ENCODE measurements at places on chromosomes 13 and 19. TPM values are rescaled to one million over a fixed set of nuclear protein-coding genes. Genes with fewer than 3 reads are reported as not detected.

OVOL3 gene
- 3.3 TPM for total RNA-seq

LILRB3 gene
- 3.6 TPM for total RNA-seq

DHDH gene
- 2.4 TPM for total RNA-seq

GRCh38 chr13:36261011-36261410 is 36.6 kb downstream of the CCDC169 start:
- no peaks in the 10 kb centered on the region for H3K4me1 ChIP-seq
- no peak overlapping the region for H3K4me3 ChIP-seq
- no peak overlapping the region for H3K27ac ChIP-seq
- DNase-seq = no peak

- H3K4me3 ChIP-seq = no peak overlapping the region
- H3K36me3 ChIP-seq = no peaks in the 10 kb centered on the region
- no peaks in the 10 kb centered on the region for H3K27me3 ChIP-seq
- DNase-seq = no peak
Measured at GRCh38 chr19:27735314-27735713, 1477.6 kb downstream of the UQCRFS1 start.

- no peaks in the 10 kb centered on the region for H3K27me3 ChIP-seq
- no peaks in the 10 kb centered on the region for H3K36me3 ChIP-seq
- no peak overlapping the region for H3K27ac ChIP-seq
- H3K4me3 ChIP-seq = no peak overlapping the region
- DNase-seq = no peak
Measured at GRCh38 chr13:57815600-57815999, 184.1 kb downstream of the PCDH17 start.

DNA sequence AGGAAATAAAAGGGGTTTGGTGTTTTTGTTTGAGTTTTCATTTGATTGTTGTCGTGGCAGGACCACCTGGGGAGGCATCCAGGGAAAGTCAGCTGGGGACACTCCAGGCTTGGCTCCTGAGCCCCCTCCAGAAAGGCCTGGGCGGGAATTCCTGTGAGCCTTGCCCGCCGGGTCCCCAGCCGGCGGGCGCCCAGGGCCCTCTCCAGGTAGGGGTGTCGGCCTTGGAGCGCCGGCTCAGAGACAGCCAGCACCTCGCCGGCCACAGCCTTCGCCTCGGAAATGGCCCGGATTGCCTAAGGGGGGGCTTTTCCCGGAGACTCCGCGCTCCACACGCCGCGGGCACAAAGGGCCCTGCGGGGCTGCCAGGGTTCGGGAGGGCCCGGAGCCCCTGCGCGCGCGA is 125.0 kb downstream of the TNFRSF19 start:
- no peaks in the 10 kb centered on the region for H3K36me3 ChIP-seq
- H3K4me1 ChIP-seq = no peaks in the 10 kb centered on the region
- H3K27me3 ChIP-seq = no peaks in the 10 kb centered on the region
- peak overlapping the region; percentile 24 for H3K4me3 ChIP-seq
- no peak overlapping the region for H3K27ac ChIP-seq
- DNase-seq = no peak

DNA sequence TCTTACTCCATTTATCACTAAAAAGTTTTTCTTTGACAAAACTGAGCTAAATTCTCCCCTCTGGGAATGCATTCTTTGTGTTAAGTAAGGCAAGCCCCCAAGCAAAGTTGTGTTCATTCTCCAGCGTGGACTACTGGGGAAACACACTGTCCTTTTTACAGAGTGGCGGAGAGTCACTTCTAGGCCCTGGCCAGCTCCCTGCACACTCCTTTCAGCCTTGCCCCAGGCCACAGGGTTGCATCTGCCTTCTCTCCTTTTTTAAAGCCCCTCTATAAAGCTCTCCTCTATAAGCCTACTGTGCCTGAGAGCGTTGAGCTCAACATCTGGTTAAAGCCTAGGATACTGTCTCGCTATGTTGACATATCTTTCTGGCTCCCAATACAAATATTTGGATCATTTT is 803.4 kb downstream of the PCDH17 start:
- no peak for DNase-seq
- H3K27me3 ChIP-seq = no peaks in the 10 kb centered on the region
- H3K27ac ChIP-seq = no peak overlapping the region
- H3K4me3 ChIP-seq = no peak overlapping the region
- no peaks in the 10 kb centered on the region for H3K4me1 ChIP-seq
- no peaks in the 10 kb centered on the region for H3K36me3 ChIP-seq

Data from testis (tissue), 5 donors.